ENCODE measurements at places on chromosomes 2 and 18.
A peak's percentile ranks its signal among the peaks of the same experiment; 100 is the strongest.

DNA sequence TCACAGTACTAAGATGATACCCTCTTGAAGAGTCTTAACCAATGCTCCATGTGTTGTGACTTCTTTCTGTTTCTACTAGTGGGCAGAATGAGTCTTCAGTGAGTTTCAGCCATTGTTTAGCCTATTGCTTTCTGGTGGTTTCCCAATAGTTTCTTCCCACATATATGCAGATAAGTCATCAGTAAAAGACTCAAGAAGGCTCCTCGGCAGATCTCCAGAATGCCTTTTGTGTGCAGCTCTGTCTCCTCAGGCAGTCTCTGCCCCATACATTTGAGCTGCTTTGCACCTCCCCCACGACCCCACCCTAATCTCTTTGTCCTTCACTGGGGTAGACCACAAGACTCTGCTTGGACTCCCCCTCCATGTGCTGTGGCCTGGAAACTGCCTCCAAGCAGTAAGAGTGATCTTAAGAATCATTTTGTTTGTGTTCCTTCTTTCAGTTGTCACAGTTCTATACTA, 71.6 kb upstream of the CHRNA1 start:
- DNase-seq: no peak

DNA sequence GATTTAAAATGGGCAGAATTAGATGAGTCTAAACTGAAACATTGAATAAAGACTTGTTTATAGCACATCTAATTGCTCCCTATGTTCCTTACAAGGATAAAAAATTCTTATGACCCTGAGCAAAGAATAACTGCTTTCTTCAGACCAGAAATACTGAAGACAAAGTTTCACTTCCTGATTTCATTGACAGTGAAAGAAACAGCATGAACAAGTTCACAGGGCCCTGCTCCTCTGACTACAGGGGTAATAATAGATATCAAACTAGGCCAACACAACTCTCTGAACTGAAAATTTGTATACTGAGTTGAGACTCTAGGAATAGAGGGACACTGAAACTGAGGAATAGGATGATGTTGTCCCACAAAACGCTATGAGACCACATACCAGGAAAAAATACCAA, 1383.3 kb upstream of the CDH2 start:
- DNase-seq: no peak

- DNase-seq: no peak
Measured at GRCh38 chr18:40063488-40063887, 1891.5 kb upstream of the PIK3C3 start.

- no peak for DNase-seq
Measured at GRCh38 chr2:11332596-11332995, 11.8 kb downstream of the ROCK2 start.

- DNase-seq: no peak
Measured at GRCh38 chr18:75100832-75101630, 107.9 kb downstream of the PTGR3 start.

GRCh38 chr2:62919041-62919440, 131.6 kb upstream of the OTX1 start:
- DNase-seq: no peak

DNA sequence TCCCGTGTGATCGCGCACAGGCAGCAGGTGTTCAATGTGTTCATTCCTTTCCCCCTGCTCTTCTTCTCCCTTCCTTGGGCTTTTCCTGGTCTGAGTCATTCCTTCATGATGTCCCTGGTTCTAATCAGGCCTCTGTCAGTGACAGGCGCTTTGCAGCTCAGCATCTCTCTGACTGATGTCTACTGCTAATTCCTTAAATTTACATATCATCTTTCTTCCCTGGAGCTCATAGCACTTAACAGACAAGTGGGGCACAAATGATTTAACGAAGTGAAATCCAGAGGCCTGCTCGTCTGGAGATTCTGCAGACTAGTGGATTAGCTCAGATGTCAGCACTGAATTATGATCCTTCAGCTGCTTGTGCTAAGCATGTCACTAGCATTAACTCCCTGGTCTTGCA, 77.9 kb downstream of the NRP2 start:
- no peak for DNase-seq

- no peak for DNase-seq
Measured at GRCh38 chr2:44946372-44947027, 5.0 kb downstream of the SIX3 start.

GRCh38 chr18:49376046-49376445, 84.4 kb downstream of the DYM start:
- DNase-seq: no peak

- no peak for DNase-seq
Measured at GRCh38 chr2:197839856-197840255, 35.5 kb downstream of the PLCL1 start.

- DNase-seq: no peak
Measured at GRCh38 chr2:202346180-202346579, 29.9 kb upstream of the BMPR2 start.

- DNase-seq: no peak
Measured at GRCh38 chr2:84896567-84896966, 8.9 kb upstream of the TMSB10 start.

DNA sequence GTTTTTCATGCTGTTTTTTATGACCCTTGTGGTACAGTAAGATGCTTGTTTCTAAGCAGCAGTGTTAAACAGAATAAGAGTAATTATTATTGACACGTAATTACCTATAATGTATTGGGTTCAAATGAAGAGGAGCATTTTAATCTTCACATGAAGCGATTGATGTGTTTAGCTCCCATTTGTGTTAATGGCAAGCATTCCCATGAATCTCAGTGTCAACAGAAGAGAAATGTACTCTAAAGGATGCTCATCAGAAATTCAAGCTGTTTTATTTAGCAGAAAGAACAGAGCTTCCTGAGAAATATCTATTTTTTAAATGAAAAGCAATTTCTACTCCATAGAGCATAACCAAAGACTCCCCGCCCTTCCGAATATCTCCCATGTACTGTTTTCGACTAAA, 341.3 kb upstream of the LINC00305 start:
- no peak for DNase-seq

DNA sequence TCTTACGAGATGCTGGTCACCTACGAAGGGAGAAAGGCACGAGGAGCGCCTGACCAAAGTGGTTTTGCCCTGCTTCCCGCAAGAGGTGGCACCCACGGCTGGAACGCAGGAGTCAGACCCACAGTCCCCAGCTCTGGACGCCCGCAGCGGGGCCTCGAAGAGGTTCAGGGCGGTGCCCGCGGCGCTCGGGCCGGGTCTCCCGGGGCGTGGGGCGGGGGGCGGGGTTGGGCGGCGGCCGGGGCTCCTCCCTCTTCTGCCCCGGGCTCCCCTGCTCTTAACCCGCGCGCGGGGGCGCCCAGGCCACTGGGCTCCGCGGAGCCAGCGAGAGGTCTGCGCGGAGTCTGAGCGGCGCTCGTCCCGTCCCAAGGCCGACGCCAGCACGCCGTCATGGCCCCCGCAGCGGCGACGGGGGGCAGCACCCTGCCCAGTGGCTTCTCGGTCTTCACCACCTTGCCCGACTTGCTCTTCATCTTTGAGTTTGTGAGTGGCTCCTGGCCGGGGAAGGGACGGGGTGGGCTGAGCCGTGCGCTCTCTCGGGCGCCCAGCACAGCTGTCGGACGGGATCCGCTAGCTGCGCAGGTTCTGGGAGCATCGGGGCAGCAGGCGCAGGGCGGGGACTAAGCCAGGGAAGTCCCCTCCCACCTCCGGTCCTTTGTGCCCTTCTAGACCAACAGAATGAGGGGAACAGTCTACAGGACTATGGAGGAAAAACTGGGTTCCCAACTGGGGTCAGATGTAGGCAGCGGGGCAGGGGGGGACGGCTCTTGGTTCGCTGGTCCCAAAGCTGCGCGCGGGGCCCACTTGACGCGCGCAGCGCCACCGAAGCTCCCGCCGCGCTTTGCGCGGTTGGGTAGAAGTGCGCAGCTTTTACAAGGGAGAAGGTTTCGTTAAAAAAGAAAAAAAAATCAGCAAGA, at the start of gene MAL:
MAL (plus strand) TSS at position 303 of the 914 bp plus-strand sequence; CDS start at position 388, 85 bp downstream.
- peak; percentile 32 for DNase-seq

DNA sequence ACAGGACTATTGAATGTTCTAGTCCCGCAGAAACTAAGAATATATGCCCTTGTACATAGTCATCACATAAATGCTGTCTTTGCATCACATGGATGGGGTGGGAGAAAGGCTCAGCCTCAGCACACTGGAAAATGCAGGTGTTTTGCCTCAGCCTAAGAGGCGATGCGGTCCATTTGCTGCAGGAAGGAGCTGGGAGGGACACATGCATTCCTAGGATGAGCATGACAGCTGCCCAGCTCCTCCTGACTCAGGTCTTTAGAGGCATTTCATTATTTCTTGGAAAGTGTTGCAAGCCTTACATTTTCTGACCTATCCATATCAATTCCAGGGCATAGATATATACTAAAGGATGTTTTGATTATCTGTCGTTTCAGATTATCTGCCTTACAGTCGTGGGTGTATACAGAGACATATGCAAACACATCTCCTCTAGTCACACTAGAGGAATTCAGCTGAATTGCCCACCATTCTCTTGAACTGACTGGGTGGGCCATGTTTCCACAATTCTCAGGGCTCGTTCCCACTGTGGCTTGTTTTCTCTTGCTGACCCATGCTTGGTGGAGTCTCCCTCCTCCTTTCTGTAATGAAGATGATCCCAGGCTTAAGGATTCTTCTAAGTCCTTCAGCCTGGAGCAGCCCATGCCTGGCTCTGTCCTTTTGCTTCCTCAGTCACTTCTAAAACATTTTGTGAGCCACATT, 156.9 kb downstream of the SETBP1 start:
- DNase-seq: no peak

GRCh38 chr2:84894131-84894586, 11.3 kb upstream of the TMSB10 start:
- DNase-seq: no peak

GRCh38 chr2:36731941-36732672, 35.6 kb downstream of the VIT start:
- DNase-seq: no peak

DNA sequence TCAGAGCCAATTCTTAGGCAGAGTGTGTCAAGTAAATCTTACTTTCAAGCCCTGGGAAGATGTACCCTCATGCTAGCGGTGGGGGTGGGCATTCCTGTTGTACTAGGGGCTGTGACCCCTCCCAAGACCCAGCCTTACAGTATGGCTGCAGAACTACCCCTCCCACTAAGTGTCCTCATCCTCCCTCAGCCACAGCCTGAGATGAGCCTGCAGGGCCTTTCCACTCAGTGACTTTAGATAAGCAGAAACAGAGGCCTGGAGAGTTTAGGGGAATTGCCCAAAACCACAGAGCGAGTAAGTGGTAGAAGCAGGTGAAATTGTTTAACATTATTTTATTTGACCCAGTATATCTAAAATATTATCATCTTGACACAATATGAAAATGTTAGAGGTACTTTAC, 36.6 kb downstream of the TTC32 start:
- DNase-seq: no peak

- no peak for DNase-seq
Measured at GRCh38 chr2:13669607-13670006, 952.9 kb downstream of the TRIB2 start.

DNA sequence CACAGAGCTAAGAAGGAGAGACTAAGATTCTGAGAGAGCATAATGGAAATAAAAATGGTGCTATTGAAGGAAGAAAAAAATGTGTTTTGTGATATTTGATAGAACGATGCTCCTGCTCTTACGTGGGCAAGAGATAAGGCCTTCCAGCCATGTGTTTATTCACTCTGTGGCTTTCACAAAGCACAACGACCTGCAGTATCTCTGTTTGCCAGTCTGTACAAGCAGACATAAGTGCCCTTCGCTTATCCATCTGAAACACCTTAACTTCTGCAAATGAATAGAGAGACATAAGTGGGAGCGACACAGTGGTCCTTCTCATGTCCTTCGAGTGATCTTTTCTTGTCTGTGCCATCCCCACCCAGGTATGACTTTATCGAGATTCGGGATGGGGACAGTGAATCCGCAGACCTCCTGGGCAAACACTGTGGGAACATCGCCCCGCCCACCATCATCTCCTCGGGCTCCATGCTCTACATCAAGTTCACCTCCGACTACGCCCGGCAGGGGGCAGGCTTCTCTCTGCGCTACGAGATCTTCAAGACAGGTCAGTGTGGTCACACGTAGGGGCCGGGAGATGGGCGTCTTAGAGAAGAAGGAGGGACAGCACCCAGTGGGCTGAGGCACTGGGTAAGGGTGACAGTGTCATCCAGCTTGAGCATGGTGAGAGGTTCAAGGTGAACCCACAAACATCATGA, 33.7 kb downstream of the NRP2 start:
- DNase-seq: no peak

- DNase-seq: no peak
Measured at GRCh38 chr18:36194600-36195315, 7.5 kb downstream of the MOCOS start.

DNA sequence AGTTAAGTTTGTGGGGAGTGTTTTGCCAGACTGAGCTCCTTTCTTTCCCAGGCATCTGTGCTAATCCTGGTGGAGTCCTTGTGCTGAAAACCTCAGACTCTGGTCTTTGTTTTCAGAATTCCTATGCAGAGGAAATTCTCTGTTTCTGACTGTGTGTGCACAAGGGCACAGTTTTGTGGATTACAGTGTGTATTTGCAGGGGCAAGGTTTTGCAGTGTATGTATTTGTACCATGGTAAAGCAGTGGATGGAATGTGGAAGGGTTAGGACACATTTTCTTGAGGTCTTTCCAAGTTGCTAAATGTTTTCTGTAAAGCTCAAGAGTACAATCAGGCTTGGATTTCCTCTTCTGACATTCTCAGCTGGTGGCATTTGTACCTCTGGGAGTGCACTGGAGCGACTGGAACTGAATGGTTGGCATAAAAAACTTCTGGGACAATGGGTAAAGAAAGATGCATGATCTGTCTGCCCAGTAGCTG, 139.5 kb upstream of the RND3 start:
- DNase-seq: no peak

GRCh38 chr18:58754544-58755068, 83.3 kb downstream of the MALT1 start:
- DNase-seq: no peak

DNA sequence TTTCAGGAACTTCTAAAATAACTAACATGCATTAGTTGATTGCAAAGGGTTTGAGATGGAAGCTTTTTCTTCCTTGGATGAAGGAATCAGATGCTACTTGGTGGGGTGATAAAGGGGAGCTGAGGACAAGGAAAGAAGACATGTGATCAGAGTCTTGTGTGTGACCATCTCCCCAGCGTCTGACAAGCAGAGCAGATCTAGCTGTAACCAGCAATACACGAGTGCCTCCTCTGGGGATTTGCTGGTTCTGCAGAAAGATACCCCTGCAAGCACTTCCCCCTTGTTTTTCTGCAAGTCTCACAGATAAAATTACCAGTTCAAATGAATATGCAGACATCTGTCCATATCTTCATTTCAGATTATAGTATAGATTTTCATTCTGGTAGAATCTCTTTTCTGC, 2.7 kb downstream of the CDH7 start:
- no peak for DNase-seq

DNA sequence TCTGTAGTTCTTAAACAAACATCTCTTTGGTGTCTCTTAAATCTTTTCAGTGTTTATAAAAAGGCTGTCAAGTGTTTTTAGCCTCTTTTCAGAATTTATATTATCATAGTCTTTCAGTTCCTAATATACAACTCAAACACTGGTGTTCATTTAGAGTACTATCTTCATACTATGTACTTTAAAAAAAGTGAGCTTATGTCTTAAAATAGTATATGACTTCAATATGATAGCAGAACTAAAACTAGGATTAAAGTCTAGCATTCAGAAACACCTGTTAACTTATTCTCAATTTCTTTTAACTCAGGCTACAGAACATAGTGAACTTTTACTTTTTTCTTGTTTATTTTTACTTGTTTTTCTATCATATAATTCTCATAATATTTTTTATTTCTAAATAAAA, 14.7 kb upstream of the IKZF2 start:
- no peak for DNase-seq
